Kidney epithelial cell (primary cell): ENCODE measurements at places on chromosomes 4 and X. TPM values are rescaled to one million over a fixed set of nuclear protein-coding genes. Genes with fewer than 3 reads are reported as not detected.

DNA sequence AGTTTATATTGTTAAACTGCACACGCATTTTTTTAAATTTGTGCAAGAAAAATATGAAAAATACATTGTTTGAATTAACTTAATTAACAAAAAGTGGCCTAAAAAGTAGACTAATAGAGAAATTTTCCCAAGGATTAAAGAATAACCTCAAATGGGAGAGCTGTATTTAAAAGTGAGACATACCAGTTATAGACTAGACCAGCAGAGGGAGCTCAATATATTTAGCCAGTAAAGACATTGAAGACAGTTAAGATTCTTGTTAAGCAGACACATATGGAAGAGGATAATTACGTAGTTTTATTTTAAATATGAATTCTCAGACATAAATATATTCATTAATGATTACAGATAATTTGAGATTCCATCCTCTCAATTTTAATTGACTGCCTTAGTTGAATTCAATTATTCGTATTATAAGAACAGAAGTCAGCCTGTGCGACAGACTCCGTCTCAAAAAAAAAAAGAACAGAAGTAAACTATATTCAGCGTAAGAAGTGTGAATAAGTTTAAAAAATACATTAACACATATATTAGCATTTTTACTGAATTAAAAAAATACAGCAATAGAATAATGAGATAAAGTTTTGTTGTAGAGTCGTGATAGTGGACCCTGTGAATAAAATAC, 64.8 kb downstream of the GLRA3 start:
- DNase-seq: peak; percentile 14

Gene SPANXA2
- 0.41 TPM in 1 of 2 replicates, not detected in the other for total RNA-seq

Gene ZC4H2
- total RNA-seq: 16.4 and 26.0 TPM in 2 replicates

GRCh38 chrX:40807384-40807783, 72.0 kb upstream of the MED14 start:
- no peak for DNase-seq

- no peak for DNase-seq
Measured at GRCh38 chr4:15558561-15558960, 88.9 kb downstream of the CC2D2A start.

DNA sequence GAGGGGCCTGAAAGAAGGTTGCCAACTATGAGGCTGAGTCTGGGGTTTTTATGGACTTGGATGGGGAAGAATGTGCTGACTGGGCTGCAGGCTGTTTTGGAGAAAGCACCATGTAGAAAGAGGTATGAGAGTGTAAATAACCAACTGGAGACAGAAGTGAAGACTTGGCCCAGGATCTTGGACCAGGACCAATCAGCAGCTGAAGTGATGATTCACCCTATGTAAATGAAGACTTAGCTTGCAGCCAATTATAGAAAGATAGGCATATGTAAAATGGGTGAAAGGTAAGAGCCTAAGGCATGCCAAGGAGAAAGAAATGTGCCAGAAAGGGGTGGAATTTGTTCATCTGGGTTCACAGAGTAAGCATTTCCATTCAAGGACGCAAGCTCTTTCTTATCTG, 856.7 kb upstream of the PRKX start:
- DNase-seq: no peak

GRCh38 chr4:8176547-8177399, 18.2 kb upstream of the ABLIM2 start:
- DNase-seq: no peak

DNA sequence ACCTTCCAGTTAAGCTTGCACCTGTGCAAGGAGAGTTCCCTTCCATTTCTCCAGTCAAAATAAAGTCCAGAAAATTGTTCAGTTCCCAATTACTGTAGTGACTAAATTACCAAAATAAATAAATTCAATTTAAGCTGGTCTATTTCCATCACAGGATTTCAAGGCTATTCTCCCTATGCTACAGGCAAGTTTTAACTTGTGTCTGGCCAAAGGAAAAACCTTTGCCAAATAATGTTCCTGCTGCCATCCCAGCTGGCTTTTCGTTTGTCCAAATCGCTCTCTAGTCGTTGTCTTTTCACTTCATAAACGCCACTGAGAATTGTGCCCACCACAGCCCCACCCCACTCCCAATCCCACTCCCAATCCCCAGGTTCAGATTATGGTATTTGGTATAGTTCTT, 2.4 kb downstream of the KCTD8 start:
- DNase-seq: no peak

DNA sequence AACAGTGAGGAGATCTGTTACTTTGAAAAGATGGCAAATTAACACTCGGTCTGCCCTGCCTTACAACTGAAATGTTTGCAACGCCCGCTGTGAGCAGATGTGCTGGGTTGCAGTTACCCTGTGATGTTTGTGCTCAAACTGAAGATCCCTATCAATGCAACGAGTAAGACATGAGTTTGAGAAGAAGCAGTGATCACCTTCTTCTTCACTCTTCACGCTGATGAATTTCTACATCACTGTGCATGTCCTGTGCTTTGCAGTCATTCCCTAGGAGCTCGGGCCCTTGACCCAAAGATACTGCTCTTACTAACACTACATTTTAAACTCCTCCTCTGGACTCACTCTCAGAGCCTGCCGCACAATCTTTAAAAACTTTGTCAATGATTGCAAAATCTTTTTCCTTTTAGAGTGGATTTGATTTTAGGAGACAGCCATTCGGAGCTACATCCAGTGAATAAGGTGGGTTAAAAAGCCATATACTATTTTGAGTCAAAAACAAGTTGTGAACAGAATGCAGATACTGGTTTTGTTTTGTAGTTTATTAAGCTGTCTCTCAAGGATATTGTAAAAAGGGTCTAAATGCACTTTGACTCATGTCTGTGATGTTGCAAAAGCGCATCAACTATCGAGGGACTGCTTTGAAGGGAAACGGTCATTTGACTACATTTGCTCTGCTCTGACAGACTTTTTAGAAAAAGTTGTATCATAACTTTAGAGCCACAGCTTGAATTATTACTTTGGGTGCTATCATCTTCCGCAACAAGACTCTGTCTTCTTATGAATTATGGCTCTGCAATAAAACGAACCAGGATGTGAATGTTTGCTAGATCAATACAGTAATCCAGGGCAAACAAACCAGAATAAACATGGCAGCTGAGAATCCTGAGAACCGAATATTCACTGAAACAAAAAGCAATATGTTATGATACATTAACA, 5.7 kb upstream of the RHOH start:
- no peak for DNase-seq

- DNase-seq: no peak
Measured at GRCh38 chrX:112672788-112673560, 6.8 kb downstream of the LHFPL1 start.

Gene F11
- not detected in 2 replicates for total RNA-seq

GRCh38 chr4:7029212-7029611, 14.0 kb upstream of the TADA2B start:
- no peak for DNase-seq

Gene C1GALT1C1
- 20.4 and 24.7 TPM in 2 replicates for total RNA-seq

DNA sequence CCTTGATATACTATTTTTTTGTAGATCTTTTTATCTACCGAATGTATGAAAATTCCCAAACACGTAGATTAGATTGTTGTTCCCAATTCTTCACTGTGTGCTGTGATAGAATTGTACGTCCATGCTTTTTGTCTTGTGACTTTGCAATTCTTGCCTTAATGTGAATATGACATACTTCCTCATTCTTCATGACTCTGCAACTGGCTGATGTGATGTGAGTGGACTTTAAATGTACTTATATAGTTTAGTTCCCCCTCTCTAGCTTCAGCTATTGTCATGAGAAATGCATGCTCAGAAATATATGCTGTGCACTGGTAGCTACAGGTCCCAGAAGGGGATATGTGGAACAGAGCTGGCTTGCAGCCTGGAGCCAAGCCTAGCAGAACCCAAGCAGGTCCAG, 89.4 kb downstream of the FTHL17 start:
- DNase-seq: no peak

DNA sequence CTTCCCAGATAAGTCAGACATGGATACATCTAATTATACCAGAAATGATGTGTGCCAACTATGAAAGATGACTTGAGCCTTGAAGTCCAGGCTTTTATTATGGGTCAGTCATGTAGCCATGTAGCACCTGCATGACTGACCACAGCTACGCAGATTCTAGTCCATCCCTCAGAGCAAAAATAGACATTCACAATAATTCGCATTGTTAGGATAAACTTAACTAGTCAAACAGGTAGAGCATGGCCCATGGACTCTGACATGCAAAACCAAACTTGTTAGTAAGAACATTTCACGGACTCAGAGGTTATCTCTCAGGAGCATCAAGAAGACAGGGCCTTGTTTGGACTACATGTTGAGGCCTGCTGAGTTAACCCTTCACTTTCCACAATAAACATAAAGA, 132.6 kb downstream of the PWWP3B start:
- DNase-seq: no peak

Gene PKD2
- 30.4 and 31.6 TPM in 2 replicates for total RNA-seq

GRCh38 chrX:134741746-134742145, 83.5 kb upstream of the PLAC1 start:
- DNase-seq: no peak

DNA sequence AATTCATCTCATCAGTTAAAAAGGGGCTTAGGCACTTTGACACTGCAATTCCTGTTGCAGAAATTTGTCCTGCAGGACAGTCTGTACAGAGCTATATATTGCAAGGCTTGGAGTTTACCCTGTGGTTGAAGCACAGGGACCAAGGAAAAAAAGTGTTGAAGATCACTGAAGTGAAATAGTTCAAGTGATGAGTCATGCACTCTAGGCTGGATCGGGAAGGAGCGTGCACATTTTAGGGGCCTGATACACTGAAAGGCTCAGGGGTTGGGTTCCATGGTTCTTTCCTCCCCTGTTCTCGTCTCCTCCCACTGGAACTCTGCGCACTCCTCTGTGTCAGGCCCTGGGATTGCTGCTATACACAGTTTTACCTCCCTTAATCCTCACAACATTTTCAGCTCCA, 104.9 kb upstream of the ARMCX2 start:
- no peak for DNase-seq

- no peak for DNase-seq
Measured at GRCh38 chrX:45138525-45138924, 62.2 kb downstream of the DIPK2B start.

DNA sequence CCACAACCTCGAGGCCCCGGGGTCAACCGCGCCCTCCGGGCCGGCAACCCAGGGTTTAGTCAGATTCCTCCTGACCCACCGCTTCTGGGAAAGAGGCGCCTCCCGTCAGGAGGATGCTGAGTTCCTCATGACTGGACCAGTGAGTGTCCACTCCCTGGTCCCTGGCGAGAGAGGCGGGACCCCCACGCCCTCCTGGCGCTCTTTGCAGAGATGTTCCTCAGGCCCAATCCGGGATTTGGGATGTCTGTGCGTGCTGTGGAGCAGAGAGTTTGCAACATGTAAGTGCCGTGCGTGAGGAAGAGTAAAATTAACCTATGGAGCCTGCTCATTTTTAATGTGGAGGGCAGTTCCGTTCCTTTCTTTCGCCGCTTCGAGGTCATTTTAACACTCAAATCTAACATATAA, 824 bp upstream of the UGDH start:
- no peak for DNase-seq

- DNase-seq: no peak
Measured at GRCh38 chrX:65688403-65688871, 21.0 kb downstream of the MSN start.

GRCh38 chrX:78957049-78957767, 12.0 kb downstream of the P2RY10 start:
- no peak for DNase-seq

- no peak for DNase-seq
Measured at GRCh38 chr4:15254236-15254880, 173.5 kb upstream of the C1QTNF7 start.

DNA sequence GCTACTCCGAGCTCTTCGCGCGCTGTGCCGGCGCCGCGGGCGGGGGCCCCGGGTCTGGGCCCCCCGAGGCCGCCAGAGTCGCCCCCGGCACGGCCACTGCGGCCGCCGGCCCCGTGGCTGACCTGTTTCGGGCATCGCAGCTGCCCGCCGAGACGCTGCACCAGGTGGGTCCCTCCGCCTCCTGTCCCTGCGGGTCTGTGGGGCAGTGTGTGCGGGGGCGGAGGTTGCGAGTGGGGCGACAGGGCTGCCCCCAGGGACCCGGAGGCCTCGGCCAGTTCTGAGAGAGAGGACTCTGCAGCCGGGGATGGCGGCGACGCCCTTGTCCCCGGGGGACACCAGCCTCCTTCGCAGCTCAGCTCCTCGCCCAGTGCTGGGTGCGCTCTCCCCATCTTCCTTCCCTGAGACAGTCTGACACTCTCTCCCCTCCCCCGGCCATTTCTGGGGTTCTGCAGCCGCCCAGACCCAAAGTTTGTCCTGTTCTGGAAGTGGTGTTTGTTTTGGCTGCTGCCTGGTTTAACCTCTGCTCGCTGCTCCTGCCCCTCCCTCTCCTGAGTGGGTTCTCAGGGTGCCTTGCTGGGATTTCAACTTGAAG, 609 bp downstream of the REPS2 start:
- DNase-seq: no peak

GRCh38 chr4:21692241-21692640, 256.3 kb downstream of the KCNIP4 start:
- DNase-seq: no peak

Gene PHEX
- 0.04 and 0.07 TPM in 2 replicates for total RNA-seq
